ENCODE measurements at places on chromosomes 1 and 21.

GRCh38 chr1:190494451-190494850 lies 16.8 kb upstream of the BRINP3 start:
- no peak for DNase-seq

DNA sequence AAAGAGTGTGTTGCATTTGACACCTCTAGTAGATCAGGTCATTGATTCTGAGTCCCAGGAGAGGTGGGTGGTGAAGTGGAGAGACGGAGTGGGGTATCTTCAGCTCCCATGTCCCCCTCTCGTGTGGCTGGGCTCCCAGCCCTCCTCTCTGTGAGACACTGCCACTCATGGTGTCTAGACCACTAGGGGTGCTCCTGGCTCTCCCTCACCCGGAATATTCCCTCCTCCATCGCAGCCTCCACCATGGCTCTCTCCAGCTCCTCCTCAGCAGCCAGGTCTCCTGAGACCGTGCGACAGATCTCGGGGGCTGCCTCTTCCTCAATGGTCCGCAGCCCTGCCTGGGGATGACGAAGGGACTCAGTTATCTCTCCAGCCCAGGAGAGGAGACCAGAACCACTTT lies 20.6 kb upstream of the KIF21B start:
- DNase-seq = no peak

GRCh38 chr1:23756676-23757075 lies 13.4 kb downstream of the ELOA start:
- no peak for DNase-seq

DNA sequence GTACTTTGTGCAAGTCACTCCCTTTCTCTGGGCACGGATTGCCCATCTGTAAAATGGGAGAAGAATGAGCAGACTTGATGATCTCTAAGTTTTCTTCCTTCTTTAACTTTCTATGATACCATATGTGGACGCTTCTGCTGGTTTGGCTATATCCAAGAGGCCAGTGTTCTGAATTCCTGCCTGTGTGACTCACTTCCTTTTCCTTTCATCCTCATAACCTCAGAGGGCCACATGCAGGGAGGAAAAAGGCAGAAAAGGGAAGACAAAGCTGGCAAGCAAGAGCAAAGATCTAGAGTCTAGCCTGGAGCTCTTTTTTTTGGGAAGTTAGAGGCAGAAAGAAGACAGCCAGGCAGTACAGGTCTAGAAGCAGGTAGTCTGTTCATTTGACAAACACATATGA lies 151.2 kb downstream of the OMA1 start:
- no peak for DNase-seq

DNA sequence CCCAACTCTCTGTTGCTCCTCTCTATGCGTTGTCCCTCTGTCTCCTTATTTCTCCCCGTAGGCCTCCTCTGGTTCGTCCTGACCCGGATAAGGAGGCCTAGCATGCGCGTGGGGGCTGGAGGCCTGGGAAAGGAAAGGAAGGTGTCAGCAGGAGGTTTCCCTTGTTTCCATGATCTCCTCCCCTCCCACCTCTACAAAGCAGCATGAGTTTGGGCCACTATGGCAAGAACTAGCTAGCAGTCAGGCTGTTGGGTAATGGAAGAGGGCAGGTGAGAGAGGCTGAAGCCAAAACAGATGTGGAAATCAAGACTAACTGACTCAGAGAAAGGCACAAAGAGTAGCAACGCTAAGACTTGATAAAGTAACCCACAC lies 687 bp upstream of the SEMA6C start:
- DNase-seq = no peak

- DNase-seq = no peak
These were observed 41.2 kb upstream of the RAB4A start for GRCh38 chr1:229229721-229230139.

DNA sequence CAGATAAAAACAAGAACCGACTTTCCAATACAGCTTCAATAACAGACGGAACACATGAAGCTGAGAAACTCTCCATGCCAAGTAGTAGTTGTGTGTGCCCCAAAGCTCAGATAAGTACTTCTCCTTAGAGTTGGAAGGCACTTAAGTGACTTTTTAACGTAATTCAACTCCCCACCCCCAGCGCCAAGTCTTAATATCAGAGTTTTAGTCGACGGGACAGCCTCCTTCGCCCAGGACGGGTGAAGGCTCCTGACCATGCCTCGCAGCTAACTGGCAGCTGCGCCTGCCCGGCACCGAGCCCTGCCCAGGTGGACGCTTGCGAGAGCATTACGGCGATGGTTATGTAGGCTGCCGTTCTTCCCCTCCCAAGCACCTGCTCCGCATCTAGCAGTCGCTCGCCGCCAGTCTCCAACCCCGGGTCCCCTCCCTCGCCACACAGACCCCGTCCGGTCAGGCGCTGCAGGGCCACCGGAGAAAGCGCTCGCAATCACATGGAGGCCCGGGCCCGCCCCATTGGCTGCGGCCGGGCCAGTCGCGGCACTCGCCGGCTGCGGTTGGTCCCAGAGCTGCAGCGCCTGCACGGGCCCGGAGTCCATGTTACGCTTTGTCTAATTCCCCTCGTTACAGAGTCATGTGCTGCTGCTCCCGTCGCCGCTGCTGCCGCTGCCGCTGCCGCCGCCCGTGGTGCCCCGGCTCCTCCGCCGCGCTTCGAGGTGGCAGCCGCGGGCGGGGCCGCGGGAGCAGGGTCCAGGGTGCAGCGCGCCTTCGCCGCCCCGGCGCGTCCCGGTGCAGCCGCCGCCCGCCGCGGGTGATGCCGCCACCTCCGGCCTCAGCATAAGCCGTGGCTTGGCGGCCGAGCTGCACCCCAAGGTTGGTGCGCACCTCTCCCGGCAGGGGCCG lies at the start of gene LRRC8D:
Gene LRRC8D (plus strand): TSS at position 611 of the 900 bp plus-strand sequence. CDS start 112,037 bp downstream, outside the sequence.
- peak; percentile 77 for DNase-seq

DNA sequence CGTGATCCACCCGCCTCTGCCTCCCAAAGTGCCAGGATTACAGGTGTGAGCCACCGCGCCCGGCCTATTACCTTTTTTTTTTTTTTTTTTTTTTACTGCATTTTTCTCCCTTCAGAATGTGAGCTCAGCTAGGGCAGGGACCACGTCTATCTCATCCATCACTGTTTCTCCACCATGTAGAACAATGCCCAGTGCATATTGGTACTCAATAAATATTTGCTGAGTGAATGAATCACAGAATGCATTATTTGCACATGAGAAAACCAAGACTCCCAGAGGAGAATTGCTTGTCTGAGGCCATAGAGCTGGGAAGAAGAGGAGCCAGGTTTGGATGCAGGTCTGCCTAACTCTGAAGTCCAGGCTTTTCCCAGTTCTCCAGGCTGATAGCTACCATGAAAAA lies 8.2 kb upstream of the SLC9A1 start:
- no peak for DNase-seq

GRCh38 chr1:42322577-42322976 lies 12.5 kb downstream of the FOXJ3 start:
- DNase-seq = no peak

GRCh38 chr1:152515434-152515783 lies 1.1 kb downstream of the CRCT1 start:
- no peak for DNase-seq

DNA sequence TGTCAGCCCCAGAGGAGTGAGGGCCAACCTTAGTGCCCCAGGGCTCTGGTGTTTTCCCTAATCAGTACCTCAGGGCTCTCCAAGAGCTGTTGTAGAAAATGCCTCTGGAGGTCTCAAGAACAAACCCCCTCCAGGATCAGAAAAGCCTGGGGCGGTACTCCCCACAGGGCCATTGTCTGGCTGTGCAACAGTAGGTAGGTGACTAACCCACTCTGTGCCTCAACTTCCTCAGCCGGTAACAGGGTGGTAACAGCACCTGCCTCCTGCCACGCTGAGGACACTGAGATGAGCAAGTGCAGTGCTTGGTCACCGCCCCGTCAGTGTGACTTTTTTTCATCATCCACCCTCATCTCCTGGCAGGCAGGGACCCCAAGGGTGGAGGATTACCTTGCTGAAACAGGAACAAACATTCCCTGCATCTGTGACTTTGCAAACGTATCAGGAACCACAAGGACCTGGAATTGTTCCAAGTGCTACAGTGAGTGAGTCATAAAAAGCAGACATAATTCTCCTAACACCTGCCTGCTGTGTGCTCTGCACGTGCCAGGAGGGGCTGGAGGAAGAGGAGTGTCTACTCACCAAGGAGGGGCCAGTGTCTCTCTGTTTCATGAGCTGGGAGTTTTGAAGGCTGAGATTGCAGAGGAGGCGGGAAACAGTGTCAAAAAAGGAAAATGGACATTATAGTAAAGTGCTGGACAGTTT lies 440.8 kb downstream of the NPHP4 start:
- no peak for DNase-seq

GRCh38 chr1:10415211-10415930 lies 14.9 kb upstream of the CENPS start:
- peak; percentile 58 for DNase-seq

DNA sequence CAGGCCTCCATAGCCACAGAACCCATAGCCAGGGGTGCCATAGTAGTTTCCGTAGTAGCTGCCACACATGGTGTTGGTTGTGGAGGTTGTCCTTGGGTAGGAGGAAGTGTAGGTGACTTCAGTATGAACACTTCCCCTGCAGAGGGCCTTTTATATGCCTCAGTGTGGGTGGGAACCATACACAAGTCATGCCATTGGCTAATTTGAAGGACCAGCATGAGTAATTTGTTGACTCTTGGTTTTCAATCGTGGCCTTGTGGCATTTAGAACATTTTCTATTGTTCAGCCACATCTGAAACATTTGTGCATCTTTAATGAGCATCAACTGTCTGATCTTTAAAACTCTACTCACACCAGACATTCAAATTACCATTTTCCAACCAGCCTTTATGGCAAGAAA lies at the start of gene KRTAP6-1:
Gene KRTAP6-1 (minus strand): TSS at position 95 of the 400 bp plus-strand sequence. CDS start 26 bp downstream, at position 69.
- peak; percentile 2 for DNase-seq

GRCh38 chr1:239274242-239274830 lies 112.0 kb upstream of the CHRM3 start:
- no peak for DNase-seq

DNA sequence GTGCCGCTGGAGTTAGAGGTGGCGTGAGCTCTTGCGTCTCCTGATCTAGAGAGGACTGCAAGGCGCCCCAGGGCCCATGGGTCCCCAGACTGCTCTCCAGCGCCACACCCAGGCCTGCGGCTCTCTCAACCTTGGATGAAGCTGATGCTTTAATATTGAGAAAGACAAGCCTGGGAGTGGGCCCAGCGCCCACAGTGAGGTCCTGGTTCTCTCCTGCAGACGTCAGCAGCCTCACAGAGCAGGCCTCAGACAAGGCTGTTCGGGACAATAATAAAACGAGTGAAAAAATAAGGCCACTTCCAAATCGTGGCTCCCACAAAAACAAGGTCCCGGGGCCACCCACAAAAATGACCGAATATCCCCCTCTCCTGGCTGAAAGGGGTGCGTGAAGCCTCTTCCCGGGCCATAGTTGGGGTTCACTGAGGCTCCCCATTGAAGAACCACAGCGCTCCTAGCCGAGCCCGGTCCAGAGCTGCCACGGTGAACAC lies 6.0 kb upstream of the DNMT3L start:
- DNase-seq = peak; percentile 8

GRCh38 chr1:42737257-42737656 lies 2.8 kb downstream of the CLDN19 start:
- no peak for DNase-seq

- DNase-seq = no peak
These were observed 97.3 kb downstream of the TAS1R2 start for GRCh38 chr1:18761948-18762840.

GRCh38 chr1:9269721-9270120 lies 23.0 kb upstream of the SPSB1 start:
- DNase-seq = no peak

DNA sequence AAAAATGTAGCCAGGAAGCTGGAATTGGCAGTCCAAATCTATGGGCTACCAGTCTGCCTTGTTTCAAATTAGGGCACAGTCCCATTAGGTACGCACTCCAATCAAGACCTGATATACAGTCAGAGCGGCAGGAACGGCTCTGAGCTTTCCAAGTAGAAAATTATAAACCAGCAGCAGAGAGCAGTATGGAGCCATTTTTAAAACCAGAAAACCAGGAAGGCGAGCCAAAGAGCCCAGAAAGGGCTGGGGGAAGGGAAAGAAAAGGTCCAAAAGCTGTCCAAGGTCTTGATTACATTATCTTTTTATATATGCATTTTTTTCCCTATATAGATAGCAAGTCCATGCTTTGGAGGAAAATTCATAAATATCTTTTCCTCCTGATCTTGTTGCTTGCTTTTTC lies 719.0 kb downstream of the RWDD3 start:
- DNase-seq = no peak

GRCh38 chr1:15598436-15598835 lies 13.6 kb upstream of the AGMAT start:
- no peak for DNase-seq

DNA sequence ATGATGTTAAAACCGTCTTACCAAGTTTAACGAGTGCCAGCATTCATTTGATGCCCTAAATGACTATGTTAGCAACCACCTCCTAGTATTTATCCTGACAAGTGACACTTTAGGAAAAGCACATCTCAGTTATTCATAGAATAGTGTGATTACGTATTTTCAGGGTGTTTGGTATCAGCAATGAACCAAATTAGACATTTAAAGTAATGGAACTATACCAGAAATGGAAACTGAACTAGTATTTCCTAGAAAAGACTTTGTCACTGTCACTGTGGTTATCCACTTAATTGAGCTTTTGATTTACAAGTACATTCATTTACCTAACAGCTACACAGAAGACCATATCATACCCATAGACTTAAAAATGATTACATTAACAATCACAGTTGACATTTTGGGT lies 3.6 kb upstream of the IL12RB2 start:
- DNase-seq = peak; percentile 84

- DNase-seq = no peak
These were observed 79.4 kb downstream of the CAPZB start for GRCh38 chr1:19405761-19406487.

- no peak for DNase-seq
These were observed 37.1 kb downstream of the SSX2IP start for GRCh38 chr1:84653130-84653677.

GRCh38 chr1:93692451-93692861 lies 10.8 kb upstream of the BCAR3 start:
- no peak for DNase-seq

DNA sequence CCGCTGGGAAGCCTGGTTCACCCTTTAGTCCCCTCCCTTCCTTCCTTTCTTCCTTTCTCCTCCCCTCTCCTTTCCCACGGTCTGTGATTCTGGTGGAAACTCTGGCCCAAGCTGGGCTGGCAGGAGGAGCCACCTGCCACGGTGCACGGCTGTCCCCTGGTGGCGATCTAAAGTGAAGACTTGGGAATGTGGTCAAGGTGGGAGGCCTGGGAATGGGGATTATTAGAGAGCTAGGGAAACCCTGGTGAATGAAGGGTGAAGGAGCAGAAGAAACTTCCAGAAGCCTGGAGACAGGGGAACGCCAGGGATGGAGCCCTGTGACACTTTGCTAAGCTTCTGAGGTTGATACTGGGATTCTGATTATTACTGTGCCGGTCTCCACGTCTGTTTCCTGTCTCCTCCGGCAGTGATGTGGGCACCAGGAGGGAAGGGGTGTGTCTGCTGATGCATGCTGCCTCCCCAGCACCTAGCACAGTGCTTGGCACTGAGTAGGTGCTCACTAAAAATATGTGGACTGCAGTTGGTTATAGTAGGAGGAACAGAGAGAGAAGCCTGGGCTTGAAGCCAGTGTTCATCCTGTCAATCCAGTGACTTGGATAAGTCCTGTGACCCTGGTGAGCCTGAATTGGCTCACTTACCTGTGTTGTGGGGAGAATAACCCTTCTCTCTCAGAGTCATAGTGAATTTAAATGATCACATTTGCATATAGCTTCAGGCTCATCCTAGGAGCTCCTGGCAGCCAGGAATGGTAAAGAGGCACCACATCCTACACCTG lies 71.2 kb upstream of the NBPF3 start:
- peak; percentile 47 for DNase-seq

GRCh38 chr1:1359664-1360468 lies 1.5 kb upstream of the MXRA8 start:
- DNase-seq = no peak

- no peak for DNase-seq
These were observed 2.1 kb downstream of the SLC66A1 start for GRCh38 chr1:19313961-19314882.

GRCh38 chr21:32516756-32517649 lies 68.3 kb downstream of the TCP10L start:
- DNase-seq = no peak
